ENCODE measurements at places on chromosomes 1 and 21.

- no peak for DNase-seq
Measured at GRCh38 chr1:78383923-78384322, 106.9 kb upstream of the PTGFR start.

DNA sequence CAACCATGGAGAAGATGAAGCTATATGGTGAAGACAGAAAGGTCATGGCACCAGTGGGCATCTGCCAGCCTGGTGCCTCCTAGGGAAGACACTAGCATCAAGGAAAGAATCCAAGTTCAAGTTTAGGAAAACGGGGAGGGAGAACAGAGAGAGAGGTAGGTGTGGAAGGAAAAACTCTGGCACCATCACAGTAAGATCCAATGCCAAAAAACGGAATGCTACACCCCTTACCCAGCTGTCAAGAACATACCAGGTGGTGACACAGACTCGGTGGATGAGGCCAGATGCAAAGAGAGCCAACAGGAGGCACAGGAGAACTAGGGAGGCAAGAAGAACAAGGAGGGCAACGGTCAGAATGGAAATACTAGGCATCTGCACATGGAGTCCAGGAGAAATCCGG is 3.6 kb downstream of the KRTCAP2 start:
- DNase-seq = no peak

GRCh38 chr1:51344602-51345299 is 14.4 kb upstream of the TTC39A start:
- no peak for DNase-seq

DNA sequence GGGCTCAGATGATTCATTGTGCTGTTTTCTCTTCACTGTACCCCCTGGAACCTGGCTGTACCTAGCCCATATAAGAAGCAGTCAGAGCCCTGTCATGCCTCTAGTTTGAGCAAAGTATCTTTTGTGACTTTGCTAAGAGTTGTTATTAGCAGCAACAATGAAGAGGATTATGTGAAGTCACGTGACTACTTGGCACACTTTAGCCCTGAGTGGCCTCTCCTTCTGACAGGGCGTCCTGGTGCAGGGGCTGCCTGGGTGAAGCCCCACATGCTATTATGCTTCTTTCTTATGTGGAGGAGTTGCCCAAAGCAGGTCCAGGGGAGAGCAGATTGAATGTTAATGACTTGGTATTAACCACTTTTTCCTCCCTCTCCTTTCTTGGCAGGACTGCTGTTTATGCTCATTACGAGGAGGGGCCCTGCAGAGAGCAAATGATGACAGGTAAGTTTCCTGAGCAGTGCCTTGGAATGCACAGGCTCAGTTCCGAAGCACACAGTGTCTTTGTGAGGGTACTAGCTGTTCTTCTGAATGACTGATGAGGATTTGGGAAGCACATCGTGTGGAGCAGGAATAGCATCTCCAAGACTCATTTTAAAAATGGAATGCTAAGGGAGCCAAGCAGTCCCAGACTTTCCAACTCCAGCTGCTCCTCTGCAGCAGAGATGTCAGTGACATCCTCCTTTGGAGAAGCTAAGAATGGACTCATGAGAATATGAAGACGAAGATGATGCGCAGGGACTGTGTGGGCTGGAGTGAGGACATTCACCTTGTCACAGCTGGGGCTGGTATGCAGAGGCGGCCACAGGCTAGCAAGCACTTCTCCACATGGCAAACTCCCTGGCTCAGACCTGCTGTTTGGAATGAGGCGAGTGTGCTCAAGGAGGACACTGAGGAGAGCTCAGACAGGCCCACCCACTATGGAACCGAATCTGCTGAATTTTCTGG is 15.2 kb upstream of the ST3GAL3 start:
- DNase-seq = no peak

DNA sequence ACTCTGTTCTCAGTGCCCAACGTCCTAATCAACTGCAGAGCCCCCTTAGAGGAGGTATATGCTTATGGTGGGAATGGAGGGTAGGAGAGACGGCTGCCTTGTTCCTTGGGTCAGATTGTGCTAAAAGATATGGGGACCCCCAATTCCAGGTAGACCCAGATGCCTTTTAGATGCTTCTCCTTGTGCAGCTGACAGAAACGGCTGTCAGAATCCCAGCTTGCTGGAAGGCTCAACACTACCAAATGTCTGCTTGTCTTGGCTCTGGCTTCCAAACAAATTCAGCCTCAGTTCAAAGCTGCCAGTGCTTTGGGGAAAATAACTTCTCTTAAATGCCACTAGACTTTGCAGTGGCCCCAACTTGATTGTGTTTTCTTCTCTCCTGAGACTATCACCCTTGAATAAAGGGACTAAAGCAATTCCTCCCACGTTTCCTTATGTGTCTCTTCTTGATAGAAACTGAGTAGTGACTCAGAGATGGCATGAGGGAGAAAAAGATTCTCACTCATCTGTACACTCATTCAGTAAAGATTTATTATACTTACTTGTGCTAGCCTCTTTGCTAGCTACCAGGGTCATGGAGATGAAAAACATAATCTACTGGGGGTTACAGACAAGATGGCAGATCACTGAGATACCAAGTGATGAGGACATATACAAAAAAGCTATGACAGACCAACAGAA is 3.4 kb upstream of the RNF19B start:
- DNase-seq = no peak

DNA sequence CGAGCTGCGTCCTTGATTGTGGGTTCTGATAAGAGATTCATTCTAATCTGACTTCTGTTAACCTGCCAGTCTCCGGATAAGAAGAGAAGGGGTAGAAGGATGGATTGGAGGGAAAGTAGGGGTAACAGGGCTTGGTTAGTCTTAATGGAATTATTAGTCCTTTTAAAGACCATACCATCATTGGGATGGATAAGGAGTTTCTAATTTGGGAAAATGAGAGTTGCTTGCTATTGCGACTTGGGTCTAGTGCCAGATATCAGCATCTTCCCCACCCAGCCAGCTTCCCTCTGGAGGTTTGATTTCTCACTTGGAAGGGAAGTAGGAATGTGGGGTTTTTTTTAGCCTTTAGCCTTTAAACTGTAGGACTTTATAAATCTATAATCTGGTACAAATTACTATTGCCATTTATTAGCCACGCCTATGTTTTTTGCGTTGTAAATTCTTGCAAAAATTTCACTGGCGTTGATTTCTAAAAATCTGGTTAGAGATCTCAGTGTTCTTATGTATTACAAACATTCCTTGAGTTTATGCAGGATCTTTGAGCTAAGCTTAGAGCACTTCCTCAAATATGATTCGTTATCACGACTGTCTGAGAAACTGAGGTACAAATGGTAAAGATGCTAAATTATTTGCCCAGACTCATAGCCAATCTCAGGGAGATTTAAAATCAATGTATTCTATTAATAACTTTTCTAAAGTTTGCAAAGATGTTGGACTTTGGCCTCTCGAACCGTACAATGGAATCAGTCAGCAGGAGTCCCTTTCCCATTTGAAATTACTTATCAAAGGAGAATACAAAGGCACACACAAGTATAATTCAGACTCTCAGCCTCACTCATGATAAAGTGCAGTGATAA is 1.3 kb downstream of the FAM20B start:
- DNase-seq = no peak

DNA sequence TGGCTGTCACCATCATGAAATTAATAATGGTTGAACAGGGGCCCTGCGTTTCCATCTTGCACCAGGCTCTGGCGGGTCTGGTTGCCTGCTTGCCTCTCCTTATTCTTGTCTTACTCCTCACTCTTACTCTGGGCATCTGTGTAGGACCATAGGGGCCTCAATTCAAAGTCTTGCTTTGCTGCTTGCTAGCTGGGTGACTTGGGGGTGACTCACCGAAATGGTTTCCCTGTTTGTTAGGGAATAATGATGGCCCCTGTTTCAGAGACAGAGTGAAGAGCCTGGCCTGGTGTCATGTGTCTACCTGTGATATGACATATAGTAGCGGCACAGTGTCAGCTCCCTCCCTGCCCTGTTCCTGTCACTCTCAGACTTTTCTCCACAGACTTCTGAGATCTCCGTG is 24.6 kb downstream of the KCNC4 start:
- no peak for DNase-seq

- peak; percentile 44 for DNase-seq
Measured at GRCh38 chr1:86741947-86742572, 37.7 kb downstream of the SH3GLB1 start.

DNA sequence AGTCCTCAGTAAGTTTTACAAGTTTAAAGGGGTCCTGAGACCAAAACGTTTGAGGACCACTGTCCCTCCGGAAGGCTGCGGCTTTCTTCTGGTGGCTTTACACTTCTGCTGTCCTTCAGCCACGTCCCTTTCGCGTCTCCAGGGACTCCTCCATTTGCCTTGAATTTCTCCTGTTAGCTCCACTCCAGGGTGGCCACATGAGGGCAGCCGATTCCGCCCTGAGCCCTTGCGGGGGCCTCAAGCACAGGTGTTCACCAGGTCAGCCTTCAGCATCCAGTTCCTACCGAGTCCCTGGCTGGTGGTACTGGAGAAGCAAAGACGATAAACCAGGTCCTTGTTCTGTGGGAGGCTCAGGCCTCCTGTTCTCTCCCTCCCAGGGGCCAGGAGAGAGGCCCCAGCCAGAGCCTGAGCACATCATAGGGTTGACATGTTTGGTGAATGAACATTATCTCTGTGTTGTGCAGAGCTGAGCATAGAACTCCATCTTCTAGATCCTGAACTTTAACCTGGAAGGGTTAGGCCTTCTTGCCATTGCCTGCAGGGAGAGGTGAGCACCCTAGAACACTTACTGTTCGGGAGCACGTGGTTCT is 27.4 kb upstream of the COQ8A start:
- peak; percentile 33 for DNase-seq

DNA sequence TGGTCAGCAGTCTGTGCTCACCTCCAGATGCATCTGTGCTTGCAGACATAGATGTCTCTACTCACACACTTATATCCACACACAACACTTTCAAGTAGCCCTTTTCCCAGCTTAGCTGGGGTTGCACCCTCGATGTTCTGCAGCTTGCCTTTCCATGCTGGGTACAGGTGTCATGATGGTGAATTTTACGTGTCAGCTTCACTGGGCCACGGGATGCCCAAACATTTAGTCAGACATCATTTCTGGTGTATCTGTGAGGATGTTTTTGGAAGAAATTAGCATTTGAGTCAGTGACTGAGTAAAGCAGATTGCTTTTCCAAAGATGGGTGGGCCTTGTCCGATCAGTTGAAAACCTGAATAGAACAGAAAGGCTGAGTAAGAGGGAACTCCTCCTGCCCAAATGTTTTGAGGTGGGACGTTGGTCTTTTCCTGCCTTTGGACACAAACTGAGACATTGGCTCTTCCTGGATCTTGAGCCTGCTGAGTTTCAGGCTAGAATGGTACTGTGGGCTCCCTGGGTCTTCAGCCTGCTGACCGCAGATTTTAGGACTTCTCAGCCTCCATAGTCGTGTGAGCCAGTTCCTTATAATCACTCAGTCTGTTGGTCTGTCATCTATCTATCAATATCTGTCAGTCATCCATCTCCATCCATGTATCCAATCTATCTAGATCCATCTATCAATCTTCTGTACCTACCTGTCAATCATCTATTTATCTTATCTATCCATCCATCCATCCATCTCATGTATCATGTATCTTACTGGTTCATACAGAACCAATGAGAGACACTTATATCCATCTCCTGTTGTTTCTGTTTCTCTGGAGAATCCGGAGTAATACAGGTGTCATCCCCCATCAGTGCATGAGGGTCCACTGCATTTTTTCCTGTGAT is 12.7 kb upstream of the OBSCN start:
- no peak for DNase-seq

- DNase-seq = no peak
Measured at GRCh38 chr1:187091666-187092065, 262.9 kb downstream of the PLA2G4A start.

DNA sequence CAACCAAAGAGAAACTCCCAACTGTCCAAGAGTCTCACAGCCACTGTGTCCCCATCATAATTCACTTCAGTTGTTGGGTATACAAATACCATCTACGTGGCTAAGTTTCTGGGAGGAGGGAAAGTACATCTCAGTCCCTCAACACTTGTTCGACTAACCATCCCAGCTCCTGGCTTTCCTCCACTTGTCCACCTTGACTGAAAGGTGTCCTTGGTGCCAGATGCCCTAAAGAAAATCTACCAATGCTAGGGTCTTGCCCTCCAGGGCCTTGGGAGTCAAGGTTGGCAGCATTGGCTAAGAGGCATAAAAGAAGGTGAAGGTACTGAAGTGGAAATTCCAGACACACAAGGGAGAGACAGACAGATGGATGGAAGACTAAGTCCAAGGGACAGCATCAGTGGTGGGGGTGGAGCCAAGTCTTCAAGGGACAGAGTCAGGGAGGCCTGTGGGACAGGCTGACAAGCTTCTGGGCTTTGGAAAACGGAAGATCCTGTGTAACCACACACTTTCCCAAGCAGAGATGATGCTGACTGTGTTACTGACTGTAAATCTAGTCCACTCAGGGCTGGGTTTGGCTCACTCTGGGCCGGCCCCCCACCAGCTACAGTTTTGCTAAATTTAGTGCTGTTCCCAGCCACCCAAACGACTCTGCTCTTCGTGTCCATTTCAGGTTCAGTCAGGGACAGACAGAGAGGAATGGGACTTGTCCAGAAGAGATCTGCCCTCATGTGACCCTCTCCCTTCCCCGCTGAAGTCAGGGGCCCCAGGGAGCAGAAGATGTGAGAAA is 60.1 kb downstream of the CD34 start:
- no peak for DNase-seq

DNA sequence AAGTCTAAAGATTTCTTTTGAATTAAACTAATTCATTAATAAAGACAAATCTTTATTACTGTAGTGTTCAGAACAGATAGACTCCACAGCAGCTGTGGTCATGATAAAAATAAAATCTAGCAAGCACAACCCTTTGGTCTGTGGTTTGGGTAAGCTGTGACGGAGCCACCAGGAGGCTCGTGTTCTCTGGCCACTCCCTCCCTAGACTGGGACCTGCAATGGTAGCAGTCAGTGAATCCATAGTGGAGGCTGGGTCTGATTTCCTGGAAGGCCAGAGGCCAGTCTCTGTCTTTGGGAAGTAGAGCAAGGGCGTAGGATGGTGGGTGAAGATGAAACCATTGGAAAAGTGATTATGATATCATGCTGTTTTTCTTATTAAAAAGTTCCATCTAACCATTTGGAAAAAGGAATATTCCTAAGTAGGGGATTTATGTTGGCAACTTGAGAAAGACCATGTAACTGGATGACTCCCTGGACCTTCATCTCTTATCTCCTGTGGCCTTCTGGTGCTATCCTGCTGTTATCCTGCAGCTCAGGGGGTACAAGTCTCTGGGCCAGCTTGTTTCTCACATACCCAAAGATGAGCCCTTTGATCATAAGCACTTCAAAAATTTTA is 39.0 kb downstream of the TENT5C start:
- DNase-seq = no peak
